Sciatic nerve (tissue), 2 donors: ENCODE measurements at places on chromosomes 2 and 18.

GRCh38 chr2:197086500-197086899, 160.0 kb upstream of the PGAP1 start:
- DNase-seq, result no peak

DNA sequence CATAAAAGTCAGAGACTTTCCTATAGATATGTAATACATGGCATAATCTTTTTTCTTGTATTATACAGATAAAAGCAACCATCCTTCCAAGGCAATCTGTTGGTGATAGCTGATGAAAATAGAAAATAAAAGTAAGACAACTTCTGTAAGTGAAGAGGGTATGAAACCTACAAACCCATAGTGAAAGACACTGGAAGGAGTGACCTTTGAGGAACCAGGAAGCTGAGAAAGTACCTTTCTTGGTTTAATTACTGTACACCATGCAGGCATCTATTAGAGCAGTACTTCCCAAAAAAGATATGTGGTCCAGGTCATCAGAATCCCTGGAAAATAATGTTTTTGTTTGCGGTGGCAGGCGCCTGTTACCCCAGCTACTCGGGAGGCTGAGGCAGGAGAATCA, 906.6 kb upstream of the KLHL29 start:
- DNase-seq, result no peak

DNA sequence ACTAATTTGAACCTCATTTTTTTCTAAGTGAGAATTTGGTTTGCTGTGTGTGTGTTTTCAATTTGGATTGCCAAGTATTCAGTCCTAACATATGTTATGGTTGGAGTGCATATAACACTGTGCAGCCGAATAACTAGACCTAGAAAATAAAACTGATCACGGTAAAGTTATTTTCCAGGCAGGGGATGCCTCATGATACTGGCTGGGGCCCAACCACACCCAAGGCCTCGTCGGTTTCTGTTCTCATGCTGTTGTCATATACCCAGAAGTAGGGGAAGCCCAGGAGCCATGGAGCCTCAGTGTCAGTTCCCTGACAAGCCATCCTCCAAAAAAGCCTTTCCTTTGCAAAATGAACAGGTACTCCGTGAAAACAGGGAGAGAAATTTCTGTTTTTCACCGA, 160.2 kb downstream of the GBX2 start:
- no peak for DNase-seq

GRCh38 chr2:28326469-28326805, 66.2 kb upstream of the FOSL2 start:
- DNase-seq, result no peak

DNA sequence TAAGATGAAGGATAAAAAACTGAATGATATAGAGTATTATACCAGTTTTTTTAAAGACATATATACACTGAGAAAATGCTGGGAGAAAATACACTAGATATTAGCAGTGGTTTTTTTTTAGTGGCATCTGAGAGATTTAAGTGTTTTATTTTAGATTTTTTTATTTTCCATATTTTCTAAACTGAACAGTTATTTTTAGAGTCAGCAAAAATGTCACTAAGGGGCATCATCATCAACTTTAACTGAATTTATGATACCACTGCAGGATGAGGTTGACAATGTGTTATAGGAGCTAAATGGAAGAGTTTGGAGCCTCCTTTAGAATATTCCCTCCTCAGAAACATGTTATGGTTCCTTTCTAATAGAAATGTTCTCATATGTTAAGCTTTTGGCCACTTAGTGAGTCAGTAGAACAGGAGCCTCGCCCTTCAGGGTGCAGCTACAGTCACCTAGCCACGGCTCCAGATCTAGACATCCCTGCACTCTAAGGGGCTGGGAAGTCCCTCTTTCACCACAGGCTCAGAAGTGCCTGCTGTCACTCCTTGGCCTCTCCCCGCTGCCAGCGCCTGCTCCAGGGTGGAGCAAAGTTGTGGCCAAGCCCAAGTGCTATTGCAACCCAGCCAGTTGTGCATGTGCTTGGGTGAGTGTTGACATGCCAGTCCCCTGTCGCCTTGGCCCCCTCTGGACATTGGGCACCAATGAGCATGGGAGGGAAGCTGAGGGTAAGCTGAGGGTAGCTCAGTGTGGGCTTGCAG, 210.7 kb upstream of the RASGRP3 start:
- no peak for DNase-seq

GRCh38 chr2:2826209-2826551, 495.1 kb upstream of the MYT1L start:
- DNase-seq, result no peak

GRCh38 chr2:222352981-222353380, 54.2 kb upstream of the PAX3 start:
- no peak for DNase-seq

- no peak for DNase-seq
These were observed 65.8 kb upstream of the ATL2 start for GRCh38 chr2:38442643-38443541.

- no peak for DNase-seq
These were observed 41.9 kb upstream of the LIMS1 start for GRCh38 chr2:108492364-108492763.

- DNase-seq, result no peak
These were observed 88.1 kb upstream of the CYP26B1 start for GRCh38 chr2:72235497-72236415.

DNA sequence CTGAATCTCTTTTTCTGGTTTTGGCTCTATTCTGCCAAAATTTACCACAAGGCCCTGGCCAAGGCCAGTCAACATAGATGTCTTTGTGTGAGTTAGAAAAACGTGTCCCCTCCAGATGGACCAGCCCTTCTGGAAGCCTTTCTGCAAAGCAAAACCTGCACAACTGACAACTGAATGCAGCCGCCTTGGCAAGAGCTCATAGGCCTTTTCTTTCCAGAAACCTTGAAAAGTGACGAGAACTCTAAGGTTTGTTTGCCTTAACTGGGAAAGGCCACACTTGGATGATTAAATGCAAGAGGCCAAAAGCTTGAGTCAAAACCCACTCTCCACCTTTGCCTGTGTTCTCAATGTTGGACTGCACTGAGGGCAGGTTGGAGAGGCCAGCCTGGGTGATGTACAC, 103.9 kb downstream of the COLEC12 start:
- no peak for DNase-seq

- DNase-seq, result no peak
These were observed 1.0 kb downstream of the DARS1 start for GRCh38 chr2:135984199-135985017.

- DNase-seq, result no peak
These were observed 154.5 kb downstream of the RPIA start for GRCh38 chr2:88845772-88846661.

DNA sequence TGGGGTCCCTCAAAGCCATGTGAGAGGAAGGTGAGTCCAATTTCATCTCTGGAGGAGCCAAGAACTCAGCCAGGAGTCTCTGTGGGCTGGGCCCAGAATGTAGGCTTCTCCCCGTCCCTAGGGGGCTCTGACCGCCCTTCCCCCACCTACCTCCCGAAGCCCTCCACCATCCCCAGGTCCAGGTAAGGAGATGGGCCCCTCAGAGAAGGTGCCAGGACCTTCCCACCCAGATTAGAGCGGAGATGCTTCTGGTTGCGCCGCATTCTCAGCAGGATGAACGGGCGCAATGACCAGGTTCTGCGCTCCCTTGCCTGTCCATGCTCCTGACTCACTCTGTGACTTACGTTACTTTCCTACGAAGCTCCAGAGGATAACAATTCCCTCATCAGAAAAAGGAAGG, 23.0 kb downstream of the ST8SIA5 start:
- DNase-seq, result no peak
